ENCODE measurements at places on chromosomes 1 and 21.

DNA sequence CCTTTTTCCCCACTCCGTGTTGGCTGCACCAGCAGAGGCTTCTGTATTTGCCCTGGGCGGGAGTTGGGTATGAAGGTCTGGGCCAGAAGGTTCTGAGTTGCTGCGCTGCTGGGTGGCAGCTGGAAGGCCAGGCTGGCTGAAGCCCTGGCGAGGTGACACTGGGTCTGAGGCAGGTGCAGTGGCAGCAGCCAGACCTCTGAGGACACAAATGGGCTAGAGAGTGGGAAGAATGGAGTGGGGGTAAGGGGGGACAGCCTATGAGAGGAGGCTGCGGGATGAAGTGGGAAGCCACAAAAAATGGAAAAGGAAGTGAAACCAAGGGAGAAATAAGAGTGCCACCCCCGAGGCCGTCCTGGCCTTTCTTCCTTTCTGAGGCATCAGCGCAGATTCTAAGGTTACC, 53.2 kb downstream of the STX6 start:
- no peak for DNase-seq

DNA sequence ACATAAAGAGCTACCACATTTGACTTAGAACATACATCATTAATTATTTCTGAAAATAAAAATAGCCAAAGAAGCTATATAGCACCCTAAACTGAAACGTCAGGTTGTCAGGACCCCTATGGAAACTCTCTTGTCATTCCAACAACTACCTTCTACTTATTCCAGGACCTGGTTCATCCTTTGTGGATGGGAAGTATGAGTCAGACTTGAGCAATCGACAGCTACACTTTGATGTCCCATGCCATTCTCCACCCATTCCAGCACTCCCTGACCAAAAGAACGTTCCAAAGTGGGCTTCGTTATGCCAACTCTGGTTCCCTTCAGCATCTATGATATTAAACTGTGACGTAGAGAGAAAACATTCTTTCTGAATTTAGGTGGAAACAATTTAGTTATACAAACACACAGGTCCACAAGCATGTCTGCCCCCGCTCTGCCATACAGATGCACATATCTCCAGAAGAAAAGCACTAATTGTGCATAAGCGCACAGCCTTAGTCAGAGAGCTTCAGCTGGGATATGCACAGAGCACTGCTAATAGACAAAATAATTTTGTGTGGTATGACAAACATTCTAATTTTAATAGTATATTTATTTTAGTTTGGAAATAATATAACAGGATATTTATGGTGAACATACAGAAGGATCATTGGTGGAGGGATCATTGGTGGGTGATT, 723.1 kb upstream of the B3GALT2 start:
- no peak for DNase-seq

GRCh38 chr1:206745301-206745700, 25.3 kb upstream of the IL19 start:
- no peak for DNase-seq

GRCh38 chr1:37153116-37154100, 119.1 kb upstream of the GRIK3 start:
- no peak for DNase-seq
